ENCODE measurements at places on chromosomes 13 and 19. TPM values are rescaled to one million over a fixed set of nuclear protein-coding genes. Genes with fewer than 3 reads are reported as not detected.

SIAH3 gene
- not detected for total RNA-seq

PRR12 gene
- total RNA-seq = 4.6 TPM

GRIN2D gene
- 0.44 TPM for total RNA-seq

PPM1N gene
- 2.0 TPM for total RNA-seq

ZNF491 gene
- total RNA-seq = 1.4 TPM

CNFN gene
- 3.4 TPM for total RNA-seq

TSHZ3 gene
- total RNA-seq = 7.5 TPM

Data from subcutaneous adipose tissue (tissue), 4 donors.